Thoracic aorta (tissue), 2 donors: ENCODE measurements at places on chromosomes 6 and 20.

GRCh38 chr6:148208298-148208697 lies 134.3 kb upstream of the SASH1 start:
- no peak for DNase-seq

- no peak for DNase-seq
These were observed 86.8 kb downstream of the ZFP64 start for GRCh38 chr20:52104546-52105441.

- no peak for DNase-seq
These were observed 140.0 kb upstream of the RNF217 start for GRCh38 chr6:124822204-124822613.

GRCh38 chr6:162217058-162217457 lies 510.5 kb downstream of the PRKN start:
- no peak for DNase-seq
